ENCODE measurements at places on chromosomes 11 and 22.

GRCh38 chr11:1345737-1346513, 36.5 kb upstream of the TOLLIP start:
- peak; percentile 2 for DNase-seq

GRCh38 chr11:12085371-12086251, 24.8 kb upstream of the MICAL2 start:
- DNase-seq = no peak

DNA sequence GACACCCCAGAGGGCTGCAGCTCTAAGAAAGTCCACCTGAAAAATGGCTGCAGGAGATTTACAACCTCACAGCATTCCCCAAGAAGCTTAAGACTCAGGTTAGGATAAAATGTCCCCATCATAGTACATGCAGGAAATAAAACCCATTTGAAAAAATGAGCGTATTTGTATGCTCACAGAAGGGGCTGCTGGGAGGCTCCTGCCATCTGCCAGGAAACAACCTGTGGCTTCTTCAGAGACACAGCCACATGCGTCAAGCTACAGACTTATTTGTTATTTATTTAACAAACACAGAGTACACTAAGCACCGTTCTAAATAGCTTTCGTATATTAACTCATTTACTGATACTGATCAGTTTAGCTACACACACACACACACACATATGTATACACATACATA, 73.4 kb downstream of the FEZ1 start:
- no peak for DNase-seq

DNA sequence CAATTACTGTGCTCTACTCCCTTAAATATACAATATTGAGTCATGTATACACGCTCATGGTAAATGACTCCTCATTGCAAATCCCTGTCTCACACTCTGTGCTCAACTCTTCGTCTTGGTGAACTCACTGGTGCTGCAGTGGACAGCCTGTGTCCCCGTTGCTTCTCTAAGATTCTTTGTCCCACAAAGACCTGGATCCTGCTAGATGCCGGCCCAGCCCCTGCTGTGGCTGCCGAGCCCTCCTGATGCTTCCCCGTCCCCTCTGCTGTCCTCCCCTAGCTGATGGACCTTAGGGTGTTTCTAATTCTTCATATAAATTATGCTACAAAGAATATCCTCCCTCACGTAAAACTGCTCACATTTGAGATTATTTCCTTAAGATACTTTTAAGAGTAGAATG, 5.5 kb downstream of the APOL2 start:
- no peak for DNase-seq

DNA sequence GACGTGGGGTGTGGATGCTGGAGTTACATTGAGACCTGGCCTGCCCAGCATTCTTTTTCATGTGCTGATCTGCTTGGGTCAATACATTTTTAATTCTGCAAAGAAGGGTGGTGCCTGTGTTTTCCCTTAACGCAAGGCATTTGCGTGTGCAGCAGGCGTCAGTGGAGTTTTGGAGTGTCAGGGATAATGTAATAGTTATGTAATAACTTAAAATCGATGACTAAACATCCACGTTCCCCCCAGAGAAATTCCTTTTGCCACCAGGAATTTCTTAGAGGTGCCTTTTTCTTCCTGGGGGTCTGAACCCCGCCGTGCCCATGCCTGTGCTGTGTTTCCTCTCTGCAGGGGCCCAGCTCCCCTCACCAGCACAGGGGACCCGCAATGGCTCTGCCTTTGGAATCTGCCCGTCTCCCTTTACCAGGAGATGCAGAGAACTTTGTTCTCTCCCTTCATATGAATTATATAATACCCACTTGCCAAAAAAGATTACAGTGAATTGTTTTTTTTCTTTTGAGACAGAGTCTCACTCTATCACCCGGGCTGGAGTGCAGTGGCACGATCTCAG, 62.6 kb downstream of the TBC1D22A start:
- DNase-seq = peak; percentile 10

GRCh38 chr11:126991596-126991995, 9.0 kb downstream of the KIRREL3 start:
- DNase-seq = no peak

DNA sequence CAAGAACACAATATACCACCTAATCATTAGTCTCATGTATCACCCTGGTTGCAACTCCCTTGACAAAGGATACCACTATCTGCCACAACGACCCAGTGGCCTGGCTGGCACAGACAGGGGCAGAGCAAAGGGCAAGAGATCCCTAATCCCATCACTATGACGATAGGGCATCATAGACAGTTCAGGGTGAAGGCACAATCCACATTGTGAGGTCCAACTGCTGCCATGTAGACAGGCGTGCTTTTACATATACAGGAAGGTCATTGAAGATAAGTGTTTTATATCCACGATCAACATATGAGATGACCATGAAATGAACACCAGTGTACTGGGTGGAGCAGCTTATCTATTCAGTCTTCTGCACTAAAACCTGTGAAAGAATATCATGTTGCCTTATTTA, 94.6 kb downstream of the IGLL1 start:
- DNase-seq = no peak

- DNase-seq = peak; percentile 83
Measured at GRCh38 chr11:65780770-65781151, at the start of gene AP5B1. Gene AP5B1 (minus strand): TSS chr11:65780976. CDS start chr11:65780591, 385 bp downstream.

DNA sequence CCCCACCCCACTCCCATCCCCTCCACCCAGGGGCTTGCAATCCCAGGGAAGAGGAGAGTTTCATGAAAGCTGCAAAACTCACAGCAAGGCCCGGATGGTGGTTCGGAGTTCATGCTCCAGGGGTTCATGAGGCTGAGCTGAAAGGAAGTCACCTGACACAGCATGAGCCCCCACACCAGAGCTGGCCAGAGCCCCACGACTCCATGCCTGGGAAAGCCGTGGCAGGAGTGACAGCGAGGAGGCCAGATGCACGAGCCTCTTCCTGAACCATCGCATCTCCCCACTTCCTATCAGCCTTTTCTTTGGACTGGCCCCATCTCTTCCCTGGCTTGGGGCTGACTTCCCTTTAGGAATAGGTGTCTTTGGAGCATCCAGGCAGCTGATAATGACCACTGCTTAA, 105.8 kb downstream of the ABTB2 start:
- no peak for DNase-seq

GRCh38 chr11:40161854-40162410, 1297.5 kb downstream of the LRRC4C start:
- no peak for DNase-seq

GRCh38 chr22:30610299-30610698, 3.3 kb downstream of the TCN2 start:
- DNase-seq = peak; percentile 4

DNA sequence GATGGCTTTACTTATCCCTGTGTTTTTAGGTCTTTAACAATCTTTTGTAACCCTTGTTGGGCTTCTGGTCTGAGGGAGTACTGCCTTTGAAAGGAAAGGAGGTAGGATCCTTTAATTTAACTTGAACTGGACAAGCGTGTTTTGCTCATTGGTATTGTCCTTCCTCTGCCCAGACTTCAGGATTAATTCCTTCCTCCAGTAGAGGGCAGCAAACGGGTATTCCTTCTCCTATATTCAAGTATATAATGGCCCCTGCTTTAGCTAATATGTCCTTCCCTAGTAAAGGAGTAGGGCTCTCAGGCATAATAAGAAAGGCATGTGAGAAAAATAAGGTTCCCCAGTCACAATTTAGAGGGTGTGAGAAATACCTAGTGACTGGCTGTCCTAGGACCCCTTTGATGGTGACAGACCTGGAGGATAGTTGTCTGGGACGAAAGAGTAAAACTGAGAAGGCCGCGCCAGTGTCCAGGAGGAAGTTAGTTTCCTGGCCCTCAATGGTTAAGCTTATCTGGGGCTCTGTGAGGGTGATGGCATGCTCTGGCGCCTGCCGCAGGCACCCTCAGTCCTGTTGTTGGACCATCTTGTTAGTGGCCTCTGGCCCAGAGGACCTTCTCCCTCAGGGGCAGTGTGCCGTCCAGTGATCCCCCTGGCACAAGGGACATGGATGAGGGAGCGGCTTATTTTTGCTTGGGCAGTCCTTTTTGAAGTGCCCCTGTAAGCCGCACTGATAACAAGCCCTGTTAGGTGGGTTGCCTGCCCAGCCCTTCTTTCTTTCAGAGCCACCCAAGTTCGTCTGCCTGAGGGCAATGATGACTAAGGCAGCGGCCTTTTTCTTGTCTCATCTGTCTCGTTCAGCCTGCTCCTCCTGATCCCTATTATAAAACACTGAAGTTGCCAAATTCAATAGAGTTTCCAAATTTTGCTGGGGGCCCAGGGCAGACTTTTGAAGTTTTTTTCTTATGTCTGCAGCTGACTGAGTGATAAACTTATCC, 51.8 kb downstream of the C11orf71 start:
- peak; percentile 31 for DNase-seq

DNA sequence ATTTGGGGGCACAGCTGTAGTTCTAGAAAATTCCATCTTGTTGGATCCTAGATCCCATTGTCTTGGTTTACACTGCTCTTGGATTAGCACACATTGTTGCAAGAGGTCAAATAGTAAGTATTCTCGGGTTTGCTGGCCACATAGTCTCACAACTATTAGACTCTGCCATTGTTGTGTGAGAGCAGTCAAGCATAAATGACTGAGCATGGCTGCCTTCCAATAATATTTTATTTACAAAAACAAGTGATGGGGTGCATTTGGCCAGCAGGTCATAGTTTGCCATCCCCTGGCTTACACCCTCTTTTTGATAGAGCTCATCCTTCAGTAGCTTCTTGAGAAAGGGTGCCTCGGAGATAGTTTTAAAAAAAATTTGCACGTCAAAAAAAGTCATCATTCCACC, 77.9 kb upstream of the ALX4 start:
- no peak for DNase-seq

GRCh38 chr11:46529095-46529905, 64.5 kb downstream of the AMBRA1 start:
- DNase-seq = peak; percentile 87

GRCh38 chr11:61004761-61005181, 33.3 kb downstream of the CD6 start:
- DNase-seq = no peak

DNA sequence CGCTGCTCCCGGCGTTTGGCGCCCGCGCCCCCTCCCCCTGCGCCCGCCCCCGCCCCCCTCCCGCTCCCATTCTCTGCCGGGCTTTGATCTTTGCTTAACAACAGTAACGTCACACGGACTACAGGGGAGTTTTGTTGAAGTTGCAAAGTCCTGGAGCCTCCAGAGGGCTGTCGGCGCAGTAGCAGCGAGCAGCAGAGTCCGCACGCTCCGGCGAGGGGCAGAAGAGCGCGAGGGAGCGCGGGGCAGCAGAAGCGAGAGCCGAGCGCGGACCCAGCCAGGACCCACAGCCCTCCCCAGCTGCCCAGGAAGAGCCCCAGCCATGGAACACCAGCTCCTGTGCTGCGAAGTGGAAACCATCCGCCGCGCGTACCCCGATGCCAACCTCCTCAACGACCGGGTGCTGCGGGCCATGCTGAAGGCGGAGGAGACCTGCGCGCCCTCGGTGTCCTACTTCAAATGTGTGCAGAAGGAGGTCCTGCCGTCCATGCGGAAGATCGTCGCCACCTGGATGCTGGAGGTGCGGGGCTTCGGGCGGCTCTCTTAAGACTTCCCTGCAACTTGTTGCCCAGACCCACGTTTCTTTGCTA, at the start of gene CCND1:
TSS of gene CCND1 (plus strand) at position 162 of the 587 bp plus-strand sequence. CDS start at position 320, 158 bp downstream.
- DNase-seq = peak; percentile 61

DNA sequence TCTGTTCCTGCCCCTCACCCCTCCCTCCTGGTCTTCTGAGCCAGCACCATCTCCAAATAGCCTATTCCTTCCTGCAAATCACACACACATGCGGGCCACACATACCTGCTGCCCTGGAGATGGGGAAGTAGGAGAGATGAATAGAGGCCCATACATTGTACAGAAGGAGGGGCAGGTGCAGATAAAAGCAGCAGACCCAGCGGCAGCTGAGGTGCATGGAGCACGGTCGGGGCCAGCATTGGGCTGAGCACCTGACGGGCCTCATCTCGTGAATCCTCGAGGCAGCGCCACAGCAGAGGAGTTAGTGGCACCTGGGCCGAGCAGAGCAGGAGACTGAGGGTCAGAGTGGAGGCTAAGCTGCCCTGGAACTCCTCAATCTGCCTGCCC, 941.8 kb downstream of the BRD1 start:
- DNase-seq = no peak

DNA sequence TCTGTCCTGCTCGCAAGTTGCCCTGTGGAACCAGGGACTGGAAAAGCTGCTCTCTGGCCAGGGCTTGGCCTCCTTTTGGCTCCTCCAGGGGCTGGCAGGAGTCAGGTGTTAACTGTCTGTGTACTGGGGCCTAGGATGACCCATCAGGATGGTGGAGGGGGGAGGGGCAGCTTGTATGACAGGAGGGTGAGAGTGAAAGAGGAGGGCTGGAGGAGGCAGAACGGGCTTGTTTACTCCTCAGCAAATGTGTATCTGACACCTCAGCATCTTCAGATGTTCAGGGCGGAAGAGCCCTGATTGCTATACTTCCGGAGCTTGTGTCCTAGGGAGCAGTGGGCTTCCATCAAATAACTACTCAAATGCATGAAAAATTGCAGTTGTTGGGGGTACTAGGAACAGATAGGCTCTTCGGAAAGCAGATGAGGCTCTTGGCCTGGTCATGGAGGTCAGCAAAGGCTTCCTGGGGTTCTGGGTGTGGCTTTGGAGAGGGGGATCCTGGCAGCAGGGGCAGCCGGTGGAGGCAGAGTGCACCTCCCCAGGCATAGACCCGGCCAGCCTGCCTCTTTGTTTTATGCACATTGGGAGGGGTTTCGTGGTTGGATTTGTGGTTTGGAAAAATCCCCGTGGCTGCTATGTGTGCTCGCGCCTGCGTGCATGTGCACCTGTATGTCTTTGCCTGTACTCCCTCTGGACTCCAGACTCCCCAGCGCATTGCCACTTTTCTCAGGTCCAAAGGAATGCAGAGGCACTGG, 31.2 kb downstream of the CD82 start:
- no peak for DNase-seq

- DNase-seq = peak; percentile 73
Measured at GRCh38 chr22:46069521-46070214, 80.7 kb upstream of the PPARA start.

DNA sequence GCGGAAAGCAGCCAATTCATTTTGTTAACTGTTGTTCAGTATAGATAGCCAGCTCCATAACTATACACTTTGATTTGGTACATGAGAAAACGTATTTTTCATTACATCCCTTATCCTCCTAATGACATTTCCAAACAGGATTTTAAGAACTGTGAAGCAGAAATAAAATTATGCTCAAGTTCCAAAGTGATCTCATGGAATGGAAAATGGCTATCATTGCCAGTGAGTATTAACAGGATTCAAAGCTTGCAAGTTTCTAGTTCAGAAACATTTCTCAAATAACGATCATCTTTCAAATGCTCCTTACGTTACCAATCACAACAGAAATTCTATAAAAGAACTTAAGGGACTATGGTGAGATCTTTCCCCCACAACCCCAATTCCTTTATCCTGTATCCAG, 53.7 kb downstream of the CADM1 start:
- DNase-seq = no peak

DNA sequence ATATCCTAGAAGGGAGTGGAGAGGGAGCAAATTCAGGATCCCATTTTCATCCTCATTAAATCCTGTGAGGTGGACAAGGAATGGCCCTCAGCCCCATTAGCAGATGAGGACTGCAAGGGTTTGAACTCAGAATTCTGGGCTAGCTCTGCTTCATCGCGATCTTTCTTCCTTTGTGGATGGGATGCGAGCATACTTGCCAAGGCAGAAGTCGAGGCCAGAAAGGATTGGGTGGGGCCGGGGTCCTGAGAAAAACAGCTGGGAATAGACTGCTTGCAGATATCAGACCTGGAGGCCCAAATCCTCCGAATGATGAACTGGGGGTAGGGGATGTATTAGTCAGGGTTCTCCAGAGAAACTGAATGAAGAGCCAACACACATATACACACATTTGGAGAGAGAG, 179.0 kb downstream of the CHST1 start:
- DNase-seq = no peak

Measured in D341Med (cell line).